ENCODE measurements at places on chromosomes 4 and X.

- no peaks in the 10 kb centered on the region for H3K36me3 ChIP-seq
- DNase-seq, result no peak
- H3K4me1 ChIP-seq, result peaks cover 9% of the 10 kb centered on the region
- H3K4me3 ChIP-seq, result peak overlapping the region; percentile 41
- no peaks in the 10 kb centered on the region for H3K27me3 ChIP-seq
Measured at GRCh38 chrX:49309401-49309981, 6.0 kb downstream of the GAGE10 start.

DNA sequence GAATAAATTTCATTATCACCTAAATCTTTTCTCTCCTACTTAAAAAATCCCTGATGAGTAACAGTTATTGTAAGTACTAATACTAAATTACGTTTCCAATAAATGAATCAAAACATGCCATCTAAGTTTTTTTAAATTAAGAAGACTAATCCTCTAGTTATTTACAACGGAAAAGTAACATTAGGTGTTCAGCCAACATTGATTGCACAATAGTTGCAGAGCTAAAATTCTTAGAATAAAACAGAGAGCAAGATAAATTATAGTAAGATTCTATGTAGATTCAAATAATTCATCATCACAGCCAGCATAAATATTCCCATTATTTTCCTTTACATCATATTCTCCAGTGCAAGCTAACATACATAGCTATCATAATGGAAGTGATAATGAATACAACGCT, 139.2 kb downstream of the HDX start:
- H3K36me3 ChIP-seq, result no peaks in the 10 kb centered on the region
- H3K27me3 ChIP-seq, result no peaks in the 10 kb centered on the region
- no peak overlapping the region for H3K4me3 ChIP-seq

DNA sequence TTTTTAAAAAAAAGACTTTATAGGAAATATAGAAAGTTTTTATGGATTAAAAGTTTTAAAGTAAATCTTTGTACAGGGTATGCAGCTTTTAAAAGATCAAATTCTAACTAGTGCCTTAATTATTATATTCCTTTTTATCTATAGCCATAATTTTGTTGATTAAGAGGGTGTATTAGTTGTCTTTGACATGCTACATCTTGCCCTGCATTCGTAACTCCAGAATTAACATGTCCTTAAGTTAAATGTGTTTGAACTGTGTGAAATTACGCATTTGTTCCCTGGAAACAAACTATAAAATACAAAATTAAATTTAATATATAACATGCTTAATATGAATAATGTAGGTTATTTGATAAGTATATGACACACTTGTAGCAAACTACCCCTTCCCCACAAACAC, 66.3 kb downstream of the PTPN13 start:
- H3K27me3 ChIP-seq, result no peaks in the 10 kb centered on the region
- no peak overlapping the region for H3K27ac ChIP-seq
- H3K4me1 ChIP-seq, result no peaks in the 10 kb centered on the region
- no peak overlapping the region for H3K4me3 ChIP-seq

- no peaks in the 10 kb centered on the region for H3K36me3 ChIP-seq
- no peak overlapping the region for H3K27ac ChIP-seq
- no peaks in the 10 kb centered on the region for H3K4me1 ChIP-seq
- no peaks in the 10 kb centered on the region for H3K27me3 ChIP-seq
Measured at GRCh38 chr4:163284304-163284703, 48.1 kb downstream of the NPY1R start.

DNA sequence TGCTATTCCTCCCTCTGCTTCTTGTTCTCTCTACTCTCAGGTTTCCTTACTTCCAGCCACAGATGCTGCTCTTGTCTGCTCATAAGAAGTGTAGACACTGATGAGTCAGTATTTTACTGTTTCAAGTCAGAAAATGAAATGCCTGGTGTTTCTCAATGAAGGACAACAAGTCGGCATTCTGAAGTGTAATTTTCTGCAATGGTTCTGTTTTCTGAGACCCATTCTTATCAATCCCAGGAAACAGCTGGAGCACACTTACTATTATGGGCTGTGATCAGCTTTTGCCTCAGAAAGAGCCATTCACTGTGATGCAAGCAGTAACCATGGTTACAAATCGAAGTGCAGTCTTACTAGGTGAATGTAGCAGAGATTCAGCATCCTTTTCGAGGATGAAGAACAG, 42.0 kb downstream of the SLC4A4 start:
- no peak overlapping the region for H3K27ac ChIP-seq
- no peaks in the 10 kb centered on the region for H3K36me3 ChIP-seq
- H3K4me1 ChIP-seq, result peaks cover 4% of the 10 kb centered on the region
- no peak for DNase-seq

GRCh38 chr4:153555730-153556434, 89.7 kb downstream of the TMEM131L start:
- no peaks in the 10 kb centered on the region for H3K4me1 ChIP-seq
- no peaks in the 10 kb centered on the region for H3K27me3 ChIP-seq
- no peak for DNase-seq
- no peak overlapping the region for H3K27ac ChIP-seq
- H3K4me3 ChIP-seq, result no peak overlapping the region

DNA sequence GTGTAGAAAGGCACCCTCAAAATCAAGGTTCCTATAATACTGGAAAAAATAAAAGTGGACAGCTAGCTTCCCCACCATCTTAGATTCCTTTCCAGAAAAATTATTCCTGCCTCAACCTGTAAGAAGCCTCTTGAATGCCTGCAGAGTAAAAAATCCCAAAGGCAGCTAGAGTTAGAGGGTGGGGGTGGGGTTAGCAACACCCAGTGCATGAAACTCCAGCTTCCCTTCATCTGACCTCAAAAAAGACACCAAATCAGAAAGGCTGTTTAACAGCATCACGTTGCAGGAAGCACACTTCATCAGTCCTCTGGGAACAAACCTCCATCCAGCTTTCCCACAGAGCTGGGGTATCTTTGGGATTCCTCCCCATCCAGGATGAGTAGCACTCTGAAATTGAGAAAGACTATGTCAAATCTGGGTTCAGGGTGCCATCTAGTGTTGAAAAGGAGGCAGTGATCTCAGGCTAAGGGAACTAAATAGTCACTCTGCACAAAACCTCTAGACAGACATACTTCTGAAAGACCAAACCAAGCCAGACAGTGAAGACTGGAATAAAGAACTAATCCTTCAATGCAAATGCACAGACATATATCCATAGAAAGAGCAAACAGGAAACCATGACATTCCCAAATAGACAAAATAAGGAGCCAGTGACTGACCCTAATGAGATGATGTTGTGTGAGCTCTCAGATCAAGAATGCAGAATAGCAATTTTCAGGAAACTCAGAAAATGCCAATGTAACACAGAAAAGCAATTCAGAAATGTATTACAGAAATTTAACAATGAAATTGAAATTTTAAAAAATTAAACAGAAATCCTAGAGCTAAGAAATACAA, 97.9 kb downstream of the ARHGEF9 start:
- H3K27me3 ChIP-seq, result no peaks in the 10 kb centered on the region
- no peak overlapping the region for H3K27ac ChIP-seq
- H3K4me3 ChIP-seq, result no peak overlapping the region
- no peaks in the 10 kb centered on the region for H3K36me3 ChIP-seq
- DNase-seq, result no peak

DNA sequence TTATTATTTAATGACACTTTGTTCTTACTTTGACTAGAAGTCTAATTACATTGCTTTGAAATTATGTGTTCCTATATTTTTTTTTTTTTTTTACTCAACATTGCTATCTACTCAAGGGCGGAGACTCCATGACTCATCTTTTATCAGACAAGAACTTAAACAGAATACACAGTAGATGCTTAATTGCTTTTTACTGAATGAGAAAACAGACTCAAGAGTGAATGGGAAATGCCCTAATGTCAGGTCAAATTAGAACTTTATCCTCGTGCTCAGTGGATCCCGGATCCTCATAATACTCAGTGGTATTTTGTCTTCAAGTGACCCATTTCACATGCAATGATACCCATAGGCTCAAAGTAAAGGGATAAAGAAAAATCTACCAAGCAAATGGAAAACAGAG, 954.5 kb upstream of the IGFBP7 start:
- H3K4me1 ChIP-seq, result no peaks in the 10 kb centered on the region
- no peak for DNase-seq
- H3K4me3 ChIP-seq, result no peak overlapping the region
- no peaks in the 10 kb centered on the region for H3K27me3 ChIP-seq
- H3K36me3 ChIP-seq, result no peaks in the 10 kb centered on the region

- no peak overlapping the region for H3K27ac ChIP-seq
- DNase-seq, result peak; percentile 33
- no peak overlapping the region for H3K4me3 ChIP-seq
- H3K4me1 ChIP-seq, result no peaks in the 10 kb centered on the region
- no peaks in the 10 kb centered on the region for H3K27me3 ChIP-seq
- no peaks in the 10 kb centered on the region for H3K36me3 ChIP-seq
Measured at GRCh38 chrX:118577041-118577440, 81.4 kb downstream of the DOCK11 start.

DNA sequence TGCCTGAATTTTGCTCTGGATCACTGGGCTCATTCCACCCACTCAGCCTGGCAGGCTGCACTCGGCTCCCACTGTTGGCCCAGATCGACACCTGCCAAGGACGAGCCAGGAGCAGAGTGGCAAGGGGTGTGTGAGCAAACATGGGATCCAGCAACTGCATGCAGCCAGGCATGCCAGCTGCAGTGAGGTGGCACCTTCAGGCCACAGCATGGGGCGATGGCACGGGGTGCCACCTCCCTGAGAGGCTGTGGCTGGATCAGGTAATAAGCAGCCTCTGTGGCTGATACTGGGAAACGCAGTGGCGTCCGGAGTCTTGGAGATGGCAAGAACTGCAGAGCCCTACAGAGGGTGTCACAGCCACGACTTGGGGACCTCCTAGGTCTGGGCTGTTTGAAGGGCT, 244.5 kb upstream of the FSTL5 start:
- H3K4me1 ChIP-seq, result no peaks in the 10 kb centered on the region
- H3K36me3 ChIP-seq, result no peaks in the 10 kb centered on the region
- no peak overlapping the region for H3K4me3 ChIP-seq
- DNase-seq, result no peak
- no peak overlapping the region for H3K27ac ChIP-seq

- no peak overlapping the region for H3K27ac ChIP-seq
- H3K4me1 ChIP-seq, result no peaks in the 10 kb centered on the region
- no peak overlapping the region for H3K4me3 ChIP-seq
Measured at GRCh38 chr4:6184169-6184568, 16.2 kb downstream of the JAKMIP1 start.

DNA sequence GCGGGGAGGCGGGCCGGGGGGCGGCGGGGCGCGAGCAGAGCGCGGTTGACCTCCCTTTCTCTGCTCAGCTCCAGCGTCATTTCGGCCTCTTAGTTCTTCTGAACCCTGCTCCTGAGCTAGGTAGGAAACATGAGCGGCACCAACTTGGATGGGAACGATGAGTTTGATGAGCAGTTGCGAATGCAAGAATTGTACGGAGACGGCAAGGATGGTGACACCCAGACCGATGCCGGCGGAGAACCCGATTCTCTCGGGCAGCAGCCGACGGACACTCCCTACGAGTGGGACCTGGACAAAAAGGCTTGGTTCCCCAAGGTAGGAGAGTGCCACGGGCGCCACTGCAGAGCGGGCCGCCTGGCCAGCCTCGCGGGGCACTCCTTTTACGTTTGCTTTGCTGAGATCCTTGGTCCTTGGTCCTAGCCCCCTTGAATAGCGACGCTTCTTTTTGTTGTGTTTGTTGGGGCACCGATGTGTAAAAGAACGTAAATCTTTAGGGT, at the start of gene HTATSF1:
Gene HTATSF1, plus strand, starts transcription at position 37 of the 497 bp plus-strand sequence. Its CDS starts 93 bp downstream, at position 130.
- H3K36me3 ChIP-seq, result no peaks in the 10 kb centered on the region
- peak within 1 kb of the TSS; percentile 80 for H3K4me3 ChIP-seq
- H3K27ac ChIP-seq, result peak within 1 kb of the TSS; percentile 92
- no peaks in the 10 kb centered on the region for H3K4me1 ChIP-seq
- no peak for DNase-seq
- no peaks in the 10 kb centered on the region for H3K27me3 ChIP-seq

- no peak for DNase-seq
- no peak overlapping the region for H3K4me3 ChIP-seq
- no peak overlapping the region for H3K27ac ChIP-seq
- H3K27me3 ChIP-seq, result no peaks in the 10 kb centered on the region
- no peaks in the 10 kb centered on the region for H3K36me3 ChIP-seq
- H3K4me1 ChIP-seq, result no peaks in the 10 kb centered on the region
Measured at GRCh38 chrX:101241531-101241930, 21.9 kb downstream of the DRP2 start.

DNA sequence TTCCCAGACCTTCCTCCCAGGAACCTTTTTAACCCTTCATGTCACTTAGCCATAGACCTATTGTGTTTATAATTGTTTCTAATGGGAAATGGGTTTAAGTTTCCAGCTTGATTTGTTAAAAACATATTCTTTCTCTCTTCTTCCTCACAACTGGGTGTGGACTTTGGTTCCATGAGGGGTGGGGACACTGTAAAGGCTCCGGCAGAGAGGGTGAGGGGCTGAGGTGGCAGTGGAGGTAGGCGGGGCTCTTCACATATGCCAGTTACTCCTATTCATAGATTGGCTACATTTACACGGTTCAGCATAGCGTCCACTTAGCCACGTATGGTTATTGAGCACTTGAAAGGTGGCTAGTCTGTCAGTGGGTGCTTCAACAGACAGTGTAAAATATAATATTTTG, 7.8 kb downstream of the INTS6L start:
- no peaks in the 10 kb centered on the region for H3K27me3 ChIP-seq
- H3K27ac ChIP-seq, result no peak overlapping the region
- H3K4me3 ChIP-seq, result no peak overlapping the region
- H3K36me3 ChIP-seq, result no peaks in the 10 kb centered on the region

DNA sequence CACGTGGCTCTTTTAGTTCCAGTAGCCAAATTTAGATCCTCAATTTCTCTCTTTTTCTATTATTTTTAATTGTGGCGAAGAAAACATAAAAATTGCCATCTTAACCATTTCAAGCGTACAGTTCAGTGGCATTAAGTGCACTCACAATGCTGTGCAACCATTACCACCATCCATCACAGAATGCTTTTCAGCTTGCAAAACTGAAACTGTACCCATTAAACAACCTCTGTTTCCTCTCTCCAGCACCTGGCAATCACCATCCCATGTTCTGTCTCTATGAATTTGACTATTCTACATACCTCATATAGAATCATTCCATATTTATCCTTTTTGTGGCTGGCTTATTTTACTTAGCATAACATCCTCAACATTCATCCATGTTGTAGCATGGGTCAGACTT, 74.9 kb downstream of the METTL14 start:
- H3K36me3 ChIP-seq, result peaks cover 15% of the 10 kb centered on the region
- H3K4me1 ChIP-seq, result peaks cover 52% of the 10 kb centered on the region
- H3K4me3 ChIP-seq, result no peak overlapping the region
- no peak for DNase-seq
- H3K27me3 ChIP-seq, result no peaks in the 10 kb centered on the region

DNA sequence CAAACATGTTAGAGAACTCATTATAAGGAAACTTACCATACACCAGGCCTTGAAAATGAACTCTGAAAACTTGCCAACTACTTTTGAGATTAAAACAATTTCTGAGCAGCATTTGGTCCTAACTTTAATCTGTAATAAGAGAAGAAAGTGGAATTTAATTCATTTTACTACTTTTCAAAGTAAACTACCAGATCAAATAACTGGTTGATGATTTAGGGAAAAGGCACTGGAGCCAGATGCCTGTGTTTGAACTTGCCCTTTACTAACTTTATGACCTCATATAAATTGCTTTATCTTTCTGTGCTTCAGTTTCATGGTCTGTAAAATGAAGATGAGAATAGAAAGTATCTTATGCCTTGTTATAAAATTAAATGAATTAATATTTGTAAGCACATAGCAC, 159.9 kb upstream of the PCDH18 start:
- H3K4me1 ChIP-seq, result no peaks in the 10 kb centered on the region
- no peaks in the 10 kb centered on the region for H3K27me3 ChIP-seq
- no peaks in the 10 kb centered on the region for H3K36me3 ChIP-seq
- no peak overlapping the region for H3K4me3 ChIP-seq

- peaks cover 2% of the 10 kb centered on the region for H3K36me3 ChIP-seq
- H3K27me3 ChIP-seq, result no peaks in the 10 kb centered on the region
- no peak overlapping the region for H3K4me3 ChIP-seq
- H3K27ac ChIP-seq, result no peak overlapping the region
Measured at GRCh38 chr4:147620315-147620714, 3.1 kb downstream of the TMEM184C start.

Data from liver (tissue), 10 donors.